GF-D8 (cell line): ENCODE measurements at places on chromosomes 5 and 9.

GRCh38 chr9:28050046-28050445, 476.8 kb upstream of the C9orf72 start:
- DNase-seq = no peak

DNA sequence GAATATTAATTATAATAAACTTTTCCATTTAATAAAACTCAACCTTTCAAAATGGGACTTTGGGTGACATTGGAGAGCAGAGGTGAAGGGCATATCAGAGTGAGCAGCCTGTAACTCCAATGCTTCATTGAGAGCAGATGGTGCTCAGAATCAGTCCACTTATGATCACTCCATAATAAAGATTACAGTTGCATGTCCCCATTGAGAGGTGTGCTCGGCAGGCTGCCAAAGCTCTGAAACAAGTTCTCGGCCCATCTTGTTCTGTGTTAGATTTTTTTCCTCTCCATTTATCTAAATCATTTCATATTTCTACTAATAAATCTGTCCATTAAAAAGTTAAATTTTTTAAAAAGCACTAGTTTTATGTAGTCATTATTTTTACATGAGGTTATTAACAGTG, 1786.4 kb upstream of the WWC1 start:
- no peak for DNase-seq

GRCh38 chr9:126527109-126527825, 86.5 kb upstream of the LMX1B start:
- no peak for DNase-seq

DNA sequence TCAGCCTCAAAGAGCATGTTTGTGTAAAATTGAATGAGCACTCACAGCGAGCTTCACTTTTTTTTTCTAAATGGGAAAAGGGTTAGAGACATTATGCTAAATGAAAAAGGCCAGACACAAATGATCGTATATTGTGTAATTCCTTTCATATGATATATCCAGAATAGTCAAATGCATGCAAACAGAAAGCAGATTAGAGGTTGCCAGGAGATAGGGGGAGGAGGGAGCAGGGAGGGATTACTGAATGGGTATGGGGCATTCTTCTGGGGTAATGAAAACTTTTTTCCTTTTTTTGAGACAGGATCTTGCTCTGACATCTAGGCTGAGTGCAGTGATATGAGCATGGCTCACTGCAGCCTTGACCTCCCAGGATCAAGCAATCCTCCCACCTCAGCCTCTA, 47.1 kb downstream of the DMAC1 start:
- DNase-seq = no peak

- DNase-seq = no peak
Observed at GRCh38 chr5:178227138-178227659, 5.4 kb downstream of the PHYKPL start.

GRCh38 chr9:91421128-91421765, 2.4 kb downstream of the NFIL3 start:
- DNase-seq = no peak

DNA sequence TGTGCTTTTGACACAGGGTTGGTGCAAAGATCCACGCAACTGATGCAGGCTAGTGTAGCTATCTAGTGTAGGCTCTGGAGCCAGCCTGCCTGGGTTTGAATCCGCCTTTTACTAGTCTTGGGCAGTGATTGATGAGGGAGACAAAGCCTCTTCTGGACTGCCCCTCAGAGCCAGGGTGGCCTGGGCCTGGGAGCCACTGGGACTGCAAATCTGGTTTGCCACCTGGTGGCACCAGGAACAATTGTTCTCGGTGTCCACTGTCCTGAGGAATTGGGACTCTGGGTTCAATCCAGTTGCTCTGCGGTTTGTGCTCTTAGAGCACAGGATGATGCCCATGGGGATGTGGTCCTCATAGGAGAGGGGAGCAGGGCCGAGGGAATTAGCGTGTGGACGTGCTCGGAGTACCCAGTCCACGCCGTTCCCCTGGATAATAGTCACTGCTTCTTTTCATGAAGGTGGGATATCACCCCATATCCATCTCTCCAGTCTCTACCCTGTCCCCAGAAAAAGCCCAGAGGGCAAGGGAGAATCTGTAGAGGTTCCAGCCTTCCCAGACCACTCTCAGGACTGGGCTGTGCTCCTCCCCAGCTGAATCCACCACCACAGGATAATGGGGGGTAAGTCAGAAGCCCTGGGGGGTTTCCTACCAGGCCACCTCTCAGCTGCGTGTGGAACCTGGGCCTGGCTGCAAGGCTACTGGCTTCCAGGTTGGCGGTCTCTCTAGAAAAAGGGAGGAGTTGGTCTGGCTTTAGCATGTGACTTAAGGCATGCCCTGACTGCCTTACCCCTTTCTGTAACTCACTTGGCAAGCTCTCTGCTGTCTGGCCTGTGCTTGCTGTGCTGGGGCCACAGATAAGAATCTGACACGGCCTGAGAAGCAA, 1.9 kb downstream of the B4GALT7 start:
- DNase-seq = no peak

DNA sequence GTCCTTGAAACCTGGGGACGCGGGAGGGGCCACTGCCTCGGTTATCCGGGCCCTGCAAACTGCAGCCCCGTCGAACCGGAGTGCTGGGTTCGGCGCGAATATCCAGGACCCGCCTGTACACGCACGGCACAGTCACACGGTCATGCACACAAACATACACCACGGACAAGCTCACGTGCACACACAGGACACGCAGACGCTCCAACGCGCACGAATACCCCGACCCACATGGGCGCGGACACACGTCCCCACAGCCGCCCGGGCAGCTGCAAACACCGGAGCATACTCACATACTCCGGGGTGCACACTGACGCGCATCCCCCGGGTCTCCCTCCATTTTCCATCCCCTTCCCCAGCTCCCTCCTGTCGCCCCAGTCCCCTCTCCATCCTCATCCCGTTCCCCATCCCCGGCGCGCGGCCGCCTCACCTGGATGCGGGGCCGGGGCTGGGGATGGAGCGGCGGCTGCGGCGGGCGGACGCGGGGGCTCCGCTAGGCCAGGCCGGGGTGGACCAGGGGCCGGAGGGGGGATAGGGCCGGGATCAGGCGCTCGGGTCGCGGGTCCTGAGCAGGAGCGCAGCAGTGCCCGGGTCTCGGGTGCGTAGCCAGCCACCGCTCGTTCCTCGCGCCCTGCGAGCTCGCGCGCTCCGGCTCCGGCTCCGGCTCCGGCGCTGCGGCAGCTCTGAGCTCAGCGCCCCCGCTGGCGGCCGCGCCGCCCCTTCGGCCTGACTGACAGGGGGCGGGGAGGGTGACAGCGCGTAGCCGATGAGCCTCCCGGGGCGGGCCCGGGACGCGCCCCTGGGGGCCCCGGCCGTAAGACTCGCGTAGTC, at the start of the genes EIF4E1B and SNCB:
Gene EIF4E1B, plus strand, starts transcription at position 823 of the 828 bp plus-strand sequence. CDS start 12,113 bp downstream, outside the sequence.
Gene SNCB, minus strand, starts transcription at position 682 of the 828 bp plus-strand sequence. CDS start 880 bp downstream, outside the sequence.
- DNase-seq = no peak

- no peak for DNase-seq
Observed at GRCh38 chr5:142920849-142921612, 150.9 kb downstream of the ARHGAP26 start.

- no peak for DNase-seq
Observed at GRCh38 chr5:103333376-103333775, 74.8 kb downstream of the MACIR start.

DNA sequence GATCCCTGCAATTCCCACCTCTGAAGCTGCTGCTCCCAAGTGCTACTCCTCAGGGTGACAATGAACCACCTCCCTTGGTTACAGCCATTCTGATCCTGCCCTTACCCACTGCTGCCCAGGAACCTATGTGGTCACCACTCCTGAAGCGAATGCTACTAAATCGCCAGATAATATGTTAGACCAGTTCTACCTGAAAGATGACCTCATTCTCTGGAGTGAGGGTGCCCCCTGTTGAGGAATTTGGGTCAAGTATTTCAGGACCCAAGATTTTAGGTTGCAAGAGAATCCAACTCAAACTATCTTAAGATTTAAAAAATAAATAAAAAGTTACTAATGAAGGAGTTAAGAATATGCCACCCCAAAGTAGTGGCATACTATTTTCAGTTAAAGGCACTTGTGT, 5.8 kb upstream of the SNAPC3 start:
- no peak for DNase-seq

DNA sequence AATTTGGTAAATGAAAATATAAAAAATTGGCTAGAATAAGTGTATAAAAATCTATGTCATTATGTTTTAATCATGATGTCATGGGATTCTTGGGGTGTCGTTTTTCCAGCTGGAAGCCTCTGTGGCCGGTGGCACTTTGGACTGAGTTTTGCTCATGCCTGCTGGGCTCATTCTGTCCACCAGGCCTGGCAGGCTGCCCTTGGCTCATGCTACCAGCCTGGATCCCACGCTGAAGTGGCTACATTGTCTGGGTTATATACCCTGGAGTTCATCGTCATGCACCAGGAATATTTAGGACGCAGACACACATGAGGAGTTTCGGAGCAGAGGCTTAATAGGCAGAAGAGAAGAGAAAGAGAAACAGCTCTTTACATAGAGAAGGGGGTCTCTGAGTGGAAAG, 1913.7 kb upstream of the WWC1 start:
- DNase-seq = no peak

DNA sequence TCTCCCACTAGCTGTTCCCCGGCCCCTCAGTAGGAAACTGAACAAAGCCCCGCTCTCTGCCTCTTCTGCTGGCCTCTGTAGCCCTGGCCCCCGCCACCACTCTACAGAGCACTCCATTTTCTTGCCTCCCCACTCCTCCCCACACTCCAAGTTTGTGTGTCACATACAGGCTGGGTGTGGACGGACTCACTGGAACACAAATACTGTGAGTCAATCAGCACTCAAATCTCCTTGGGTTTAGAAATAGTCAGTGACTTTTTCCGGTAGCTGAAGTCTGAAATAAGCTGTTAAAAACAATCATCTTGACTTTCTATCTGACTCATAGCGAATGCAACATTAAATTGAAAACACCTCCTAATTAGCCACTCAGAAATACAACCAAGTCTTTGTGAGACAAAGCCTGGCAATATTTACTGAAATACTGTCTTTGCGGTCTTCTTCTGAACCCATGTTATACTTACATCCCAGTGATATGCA, 122.5 kb downstream of the LHFPL2 start:
- DNase-seq = no peak

DNA sequence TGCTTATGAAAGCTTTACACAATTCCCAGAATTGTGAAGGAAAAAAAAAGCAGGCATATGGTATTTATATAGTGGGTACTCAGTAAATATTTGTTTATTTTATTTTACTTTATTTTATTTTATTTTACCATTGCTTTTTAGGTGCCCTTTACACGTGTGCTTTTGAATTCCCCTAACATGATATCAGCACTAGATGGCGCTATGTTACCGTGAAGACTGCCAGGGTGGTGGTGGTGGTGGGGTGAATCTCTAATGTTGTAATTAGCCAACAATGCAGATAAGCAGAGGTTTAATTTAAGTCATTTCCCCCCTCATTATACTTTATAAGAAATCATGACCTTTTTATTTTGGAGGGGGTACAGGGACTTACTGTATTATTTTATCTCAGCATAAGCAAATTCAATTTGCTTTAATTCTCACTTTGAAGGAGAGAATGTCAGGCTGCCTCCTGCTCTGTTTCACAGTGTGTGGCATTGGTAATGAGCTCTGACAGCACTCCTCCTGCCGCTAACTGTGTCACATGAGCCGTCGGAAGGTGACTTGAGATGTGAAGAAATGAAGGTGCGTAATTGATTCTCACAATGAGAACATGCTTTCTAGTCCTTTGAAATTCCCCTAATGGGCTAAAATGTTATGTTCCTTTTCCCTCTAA, 165.6 kb downstream of the YTHDC2 start:
- no peak for DNase-seq

GRCh38 chr9:69344459-69344858, 19.4 kb downstream of the ENTREP1 start:
- no peak for DNase-seq

DNA sequence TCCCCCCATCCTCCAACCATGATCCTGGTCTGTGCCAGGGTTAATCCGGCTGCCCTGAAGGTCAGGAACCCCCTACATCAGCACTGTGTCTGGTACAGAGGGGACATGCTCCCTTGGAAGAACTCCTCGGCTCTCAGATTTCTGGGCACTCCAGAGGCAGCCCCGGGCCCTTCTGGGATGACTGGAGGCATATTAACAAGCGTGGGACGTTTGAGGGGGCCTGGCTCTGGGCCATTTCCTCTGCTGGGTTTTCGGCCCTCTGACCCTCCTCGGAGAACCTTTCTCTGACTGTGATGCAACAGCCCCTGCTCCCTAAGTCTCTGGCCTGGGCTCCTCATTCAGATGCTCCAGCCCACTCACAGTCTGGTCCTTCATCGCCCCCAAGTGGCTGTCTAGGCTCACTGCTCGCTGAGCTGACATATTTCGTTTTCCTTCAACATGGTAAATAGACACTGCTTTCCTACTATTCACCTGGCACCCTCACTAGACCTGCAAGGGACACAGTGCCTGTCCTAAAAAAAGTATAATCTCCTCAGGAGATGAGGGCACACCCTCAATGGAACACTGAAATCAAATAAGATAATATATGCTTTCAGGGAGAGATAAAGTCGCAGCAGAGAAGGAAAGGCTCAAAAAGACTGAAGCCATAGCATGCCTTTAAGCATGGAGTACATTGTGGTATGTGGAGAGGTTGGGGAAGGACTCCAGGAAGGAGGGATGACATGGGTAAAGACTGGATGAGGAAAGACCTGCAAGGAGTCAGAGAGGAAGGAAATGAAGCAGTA, 404.7 kb upstream of the TRPC7 start:
- DNase-seq = no peak

- no peak for DNase-seq
Observed at GRCh38 chr5:92180391-92180790, 797.3 kb upstream of the ARRDC3 start.

- DNase-seq = no peak
Observed at GRCh38 chr5:145495196-145495595, 339.9 kb downstream of the PRELID2 start.

DNA sequence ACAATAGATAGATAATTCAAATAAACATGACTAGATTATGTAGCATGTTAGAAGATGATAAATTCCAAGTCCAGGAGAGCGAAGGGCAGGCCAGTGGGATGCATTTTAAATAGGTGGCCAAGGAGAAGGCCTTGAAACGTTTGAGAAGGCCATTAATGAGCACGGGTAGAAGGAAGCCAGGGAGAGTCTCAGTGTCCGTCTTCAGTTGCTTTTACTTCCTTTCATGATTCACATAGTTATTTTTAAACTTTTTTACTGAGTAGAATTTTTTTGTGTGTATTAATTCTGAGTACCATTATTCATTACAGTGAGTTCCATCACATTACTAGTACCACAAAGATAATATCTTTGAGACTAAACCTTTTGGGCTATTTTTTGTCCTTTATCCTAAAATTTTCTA, 259.2 kb downstream of the ARRDC3 start:
- no peak for DNase-seq

DNA sequence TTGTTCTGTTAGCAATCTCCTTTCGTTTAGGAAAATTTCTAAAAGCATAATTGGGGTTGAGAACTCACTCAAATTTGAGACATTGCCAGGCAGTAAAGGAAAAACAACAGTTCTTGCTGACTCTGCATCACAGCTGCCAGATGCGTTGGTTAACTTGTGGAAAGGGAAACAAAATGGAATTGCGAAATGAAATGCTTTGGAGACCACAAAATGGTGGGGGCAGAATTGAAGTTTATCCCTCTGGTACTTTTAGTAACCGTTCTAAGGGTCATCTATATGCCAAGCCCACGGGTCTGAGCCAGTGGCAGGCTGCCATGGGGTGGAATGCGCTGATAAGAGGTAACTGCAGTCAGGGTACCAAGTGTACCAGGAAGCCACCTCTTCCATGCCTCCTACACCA, 28.6 kb upstream of the SELENOP start:
- DNase-seq = peak; percentile 14
